ENCODE measurements at places on chromosomes 6 and 20.

GRCh38 chr6:83257791-83258190 lies 64.6 kb downstream of the RWDD2A start:
- no peak for DNase-seq

GRCh38 chr6:166678426-166678825 lies 51.4 kb upstream of the RPS6KA2 start:
- DNase-seq = no peak

DNA sequence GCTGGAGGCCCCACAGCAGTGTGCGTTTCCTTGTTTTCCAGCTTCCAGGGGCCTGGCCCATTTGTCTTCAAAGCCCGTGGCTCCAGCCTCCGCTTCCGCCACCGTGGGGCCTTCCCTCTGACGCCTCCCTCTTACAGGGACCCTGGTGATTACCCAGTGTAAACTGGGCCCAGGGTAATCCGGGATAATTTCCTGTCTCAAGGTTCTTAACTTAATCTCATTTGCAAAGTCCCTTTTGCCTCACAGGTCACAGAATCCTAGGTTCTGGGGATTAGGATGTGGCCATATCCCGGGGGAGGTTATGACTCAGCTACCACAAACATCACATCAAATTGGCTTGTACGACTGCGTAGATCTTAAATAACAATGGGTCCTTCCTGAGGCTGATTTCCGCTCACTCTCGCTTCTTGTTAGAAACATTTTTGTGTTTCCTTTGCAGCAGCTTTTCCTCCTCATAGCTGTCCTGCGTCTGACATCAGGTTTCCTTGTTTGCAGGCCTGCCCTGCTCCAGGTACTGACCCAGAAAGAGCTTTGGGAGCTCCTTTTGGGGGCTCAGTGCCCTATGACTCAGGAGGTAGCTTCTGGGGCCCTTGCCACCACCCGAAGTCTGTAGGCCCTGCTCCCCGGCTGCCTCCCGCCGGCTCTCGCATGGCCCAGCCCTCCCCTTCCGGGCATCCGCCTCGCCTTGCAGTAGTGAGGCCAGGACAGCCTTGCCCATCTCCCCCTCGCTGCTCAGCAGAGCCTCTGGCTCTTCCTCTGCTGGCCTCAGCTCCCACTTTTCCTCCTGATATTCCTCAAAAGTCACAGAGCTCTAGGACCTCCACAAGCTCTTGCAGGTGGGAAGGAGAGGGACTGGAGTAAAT lies 100.5 kb downstream of the ERMARD start:
- no peak for DNase-seq

- no peak for DNase-seq
These were observed 62.2 kb upstream of the NUP153 start for GRCh38 chr6:17768881-17769280.

DNA sequence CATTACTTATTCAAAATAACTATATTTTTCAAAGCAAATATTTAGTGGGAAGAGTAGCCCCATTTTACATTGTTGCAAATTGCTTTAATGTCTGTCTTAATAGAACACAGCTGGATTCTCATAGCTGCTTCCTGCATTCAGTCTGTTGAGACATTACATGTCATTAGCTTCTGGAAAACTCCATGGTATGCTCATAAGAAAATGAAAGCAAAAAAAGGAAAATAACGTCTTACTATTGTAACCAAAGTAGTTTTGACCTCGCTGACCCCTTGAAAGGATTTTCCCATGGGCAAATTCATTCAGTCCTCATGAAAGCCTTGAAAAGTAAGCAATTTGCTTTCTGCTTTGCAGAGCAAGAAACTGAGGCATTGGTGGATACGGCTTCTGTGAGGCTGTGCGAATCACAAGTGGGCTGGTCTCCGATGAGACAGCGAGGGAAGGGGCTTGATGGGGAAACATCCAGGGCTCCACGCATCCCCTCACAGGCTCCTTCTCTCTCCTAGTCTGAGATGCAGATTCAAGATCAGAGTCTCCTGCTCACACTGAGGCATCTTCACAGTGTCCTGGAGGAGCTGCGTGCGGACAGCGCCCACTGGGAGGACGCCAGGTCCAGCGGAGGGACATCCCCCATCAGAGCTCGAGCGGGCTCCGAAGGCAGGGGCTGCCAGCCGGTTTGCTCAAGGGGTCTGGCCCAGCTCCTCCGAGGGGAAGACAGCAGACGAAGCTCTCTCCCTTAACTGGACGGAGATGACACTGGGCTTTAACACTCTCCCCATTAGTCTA lies 3.3 kb downstream of the C20orf202 start:
- DNase-seq = no peak

GRCh38 chr20:23082846-23083552 lies 3.1 kb downstream of the CD93 start:
- DNase-seq = no peak

GRCh38 chr6:152748843-152749242 lies 1.8 kb upstream of the VIP start:
- DNase-seq = no peak

GRCh38 chr6:87341899-87342298 lies 2.7 kb upstream of the C6orf163 start:
- DNase-seq = no peak

DNA sequence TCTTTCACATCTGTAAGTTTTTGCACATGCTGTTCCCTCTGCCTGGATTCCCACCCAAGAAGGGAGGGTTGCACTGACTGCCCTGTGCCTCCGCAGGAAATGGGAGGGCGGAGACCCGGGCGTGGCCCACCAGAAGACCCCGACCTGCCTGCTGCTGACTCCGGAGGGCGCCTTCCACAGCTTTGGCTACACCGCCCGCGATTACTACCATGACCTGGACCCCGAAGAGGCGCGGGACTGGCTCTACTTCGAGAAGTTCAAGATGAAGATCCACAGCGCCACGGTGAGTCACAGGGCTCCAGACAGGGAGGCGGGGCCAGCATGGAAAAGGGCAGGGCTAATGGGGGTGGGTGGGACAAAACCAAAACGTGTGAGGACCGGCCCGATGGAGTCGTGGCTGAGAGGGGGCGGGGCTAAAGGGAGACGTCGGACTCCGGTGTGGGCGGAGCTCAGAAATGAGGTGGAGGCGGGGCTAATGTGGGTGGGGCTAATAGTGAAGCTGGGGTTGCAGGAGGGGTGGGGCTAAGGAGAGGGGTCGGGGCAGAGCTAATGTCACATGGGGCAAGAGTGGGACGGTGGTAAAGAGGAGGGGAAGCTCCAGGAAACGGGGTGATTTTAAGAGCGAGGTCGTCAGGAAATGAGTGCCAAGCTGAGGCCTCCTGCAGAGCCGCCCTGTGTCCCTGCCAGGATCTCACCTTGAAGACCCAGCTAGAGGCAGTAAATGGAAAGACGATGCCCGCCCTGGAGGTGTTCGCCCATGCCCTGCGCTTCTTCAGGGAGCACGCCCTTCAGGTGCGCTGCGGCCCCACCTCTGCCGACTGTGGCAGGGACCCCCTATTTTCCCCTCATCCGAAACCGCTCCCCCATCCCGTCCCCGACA lies 12.6 kb downstream of the HSPA12B start:
- no peak for DNase-seq

All from GM12891 (cell line).